ENCODE measurements at places on chromosomes 7 and 10.

DNA sequence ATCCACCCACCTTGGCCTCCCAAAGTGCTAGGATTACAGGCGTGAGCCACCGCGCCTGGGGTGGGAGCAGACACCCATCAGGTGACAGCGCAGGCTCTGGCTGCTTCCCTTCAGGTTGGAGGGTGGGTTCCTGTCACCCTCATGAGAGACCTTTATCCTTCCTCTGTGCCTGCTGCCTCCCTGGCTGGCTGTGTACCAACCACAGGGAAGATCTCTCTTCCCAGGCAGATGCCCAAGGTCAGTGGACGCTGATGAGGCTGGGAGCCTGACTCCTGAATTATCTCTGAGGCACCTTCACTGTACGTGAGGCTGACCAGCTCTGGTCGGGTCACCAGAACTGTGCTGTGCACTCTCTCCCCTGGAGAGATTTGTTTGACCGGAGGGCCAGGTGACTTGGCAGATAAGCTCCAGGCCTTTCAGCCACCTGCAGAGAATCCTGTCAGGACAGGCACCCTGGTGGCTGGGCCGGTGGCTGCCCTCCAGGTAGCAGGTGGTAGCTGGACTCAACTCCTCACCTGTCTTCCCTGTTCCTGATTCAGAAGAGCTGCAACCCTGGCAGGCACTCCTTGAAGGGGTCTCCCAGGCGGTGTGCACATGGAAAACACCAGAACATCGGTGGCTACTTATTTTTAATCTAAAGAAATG, 251.9 kb downstream of the GLRX3 start:
- DNase-seq = no peak

GRCh38 chr7:47288060-47288459, 293.9 kb downstream of the TNS3 start:
- DNase-seq = no peak

DNA sequence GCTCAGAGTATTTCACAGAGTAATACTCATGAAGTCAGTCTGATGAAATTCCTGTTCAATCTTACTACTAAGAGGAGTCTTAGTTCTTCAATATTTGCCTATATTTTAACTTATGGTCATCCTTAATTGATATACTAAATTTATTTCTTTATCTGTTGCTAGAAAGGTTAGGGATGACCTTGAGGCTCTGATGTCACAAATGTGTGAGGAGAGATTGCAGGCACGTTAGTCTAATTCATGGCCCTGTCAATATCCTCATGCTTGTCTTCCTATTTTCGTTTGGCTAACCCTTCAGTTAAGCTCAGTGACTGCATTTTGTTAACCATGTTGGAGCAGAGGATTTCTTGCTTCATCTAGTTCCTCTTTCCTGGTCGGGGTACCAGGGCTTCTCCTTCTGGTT, 704.7 kb upstream of the COBL start:
- DNase-seq = no peak

- no peak for DNase-seq
Measured at GRCh38 chr7:91880016-91880412, 488 bp downstream of the MTERF1 start.

- no peak for DNase-seq
Measured at GRCh38 chr10:72593963-72594362, 31.9 kb downstream of the MICU1 start.

DNA sequence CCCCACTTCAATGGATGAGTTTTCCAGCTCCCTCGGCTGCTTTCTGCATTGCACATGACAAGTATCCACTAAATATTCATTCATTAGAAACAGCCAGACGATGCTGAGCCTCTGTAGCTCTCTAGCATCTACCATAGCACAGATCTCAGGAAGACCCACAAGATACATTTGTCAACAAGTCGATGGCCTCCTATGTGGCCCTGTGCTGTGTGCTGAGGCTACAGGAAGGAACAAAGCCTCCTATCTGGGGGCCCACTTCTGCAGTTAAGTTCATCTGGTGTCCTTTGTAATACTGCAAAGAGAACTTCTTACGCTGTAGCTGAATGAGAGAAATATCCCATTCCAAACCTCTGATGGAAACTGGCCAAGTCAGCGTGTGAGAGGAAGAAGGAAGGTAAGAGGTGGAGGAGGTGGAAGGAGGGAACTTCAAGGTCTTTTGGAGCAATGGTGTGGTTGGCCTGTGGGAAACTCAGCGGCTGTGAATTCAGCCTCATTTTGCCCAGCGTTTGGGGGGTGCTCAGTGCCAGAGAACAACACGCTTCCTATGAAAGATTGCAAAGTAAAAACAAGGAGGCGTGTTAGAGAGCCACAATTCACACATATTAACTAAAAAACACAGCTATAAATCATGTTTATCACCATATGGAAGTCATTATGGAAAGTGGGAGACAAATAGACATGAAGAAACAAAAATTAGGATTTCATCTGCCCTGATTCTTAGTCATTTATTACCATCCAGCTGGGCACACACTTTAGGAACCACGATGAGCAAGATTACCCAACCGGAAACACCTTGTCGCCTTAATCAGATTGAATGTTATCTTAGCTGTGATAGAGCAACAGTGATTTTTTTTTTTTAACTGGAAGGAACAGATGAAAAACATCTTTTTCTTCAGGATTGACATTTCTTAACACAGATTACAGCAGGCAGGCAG, 62.2 kb upstream of the USP6NL start:
- no peak for DNase-seq

GRCh38 chr10:83990126-83990525, 149.2 kb upstream of the GHITM start:
- no peak for DNase-seq

GRCh38 chr10:106078895-106079576, 1085.5 kb downstream of the SORCS1 start:
- DNase-seq = no peak

DNA sequence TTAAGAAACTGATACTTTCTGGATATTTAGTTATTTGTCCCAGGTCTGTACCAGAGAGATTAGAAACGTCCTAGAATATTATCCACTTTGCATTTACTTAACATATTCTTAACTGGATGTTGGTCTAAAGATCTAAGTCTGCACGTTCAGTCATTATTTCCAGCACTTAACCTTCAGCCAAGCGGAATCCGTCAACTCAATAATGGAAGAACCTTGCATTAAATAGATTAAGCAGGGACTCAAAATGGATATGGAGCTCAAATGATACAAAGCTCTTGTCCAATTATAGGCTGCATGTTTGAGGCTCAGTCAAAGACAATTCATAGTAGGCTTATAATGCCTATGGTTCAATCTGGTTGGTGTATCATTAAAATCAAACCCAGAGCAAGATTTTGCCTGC, 162.9 kb downstream of the SEMA3D start:
- DNase-seq = no peak

DNA sequence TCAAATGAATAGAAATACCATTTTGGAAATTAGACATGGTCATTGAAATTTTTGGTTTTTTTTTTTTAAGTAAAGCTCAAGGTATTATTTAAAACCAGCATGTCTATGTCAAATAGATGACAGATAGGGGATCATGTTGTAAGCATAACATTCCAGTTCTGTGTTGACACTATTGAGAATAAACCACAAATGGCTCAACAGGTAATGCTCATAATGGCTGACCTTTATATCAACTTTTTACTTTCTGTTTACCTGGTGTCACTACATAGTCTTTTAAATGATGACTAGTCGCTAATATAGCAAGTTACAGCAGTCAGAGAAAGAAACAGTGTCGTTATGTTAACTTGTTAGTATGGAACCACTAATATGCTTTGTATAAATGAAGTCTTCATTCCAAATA, 616.0 kb downstream of the GATA3 start:
- DNase-seq = no peak

DNA sequence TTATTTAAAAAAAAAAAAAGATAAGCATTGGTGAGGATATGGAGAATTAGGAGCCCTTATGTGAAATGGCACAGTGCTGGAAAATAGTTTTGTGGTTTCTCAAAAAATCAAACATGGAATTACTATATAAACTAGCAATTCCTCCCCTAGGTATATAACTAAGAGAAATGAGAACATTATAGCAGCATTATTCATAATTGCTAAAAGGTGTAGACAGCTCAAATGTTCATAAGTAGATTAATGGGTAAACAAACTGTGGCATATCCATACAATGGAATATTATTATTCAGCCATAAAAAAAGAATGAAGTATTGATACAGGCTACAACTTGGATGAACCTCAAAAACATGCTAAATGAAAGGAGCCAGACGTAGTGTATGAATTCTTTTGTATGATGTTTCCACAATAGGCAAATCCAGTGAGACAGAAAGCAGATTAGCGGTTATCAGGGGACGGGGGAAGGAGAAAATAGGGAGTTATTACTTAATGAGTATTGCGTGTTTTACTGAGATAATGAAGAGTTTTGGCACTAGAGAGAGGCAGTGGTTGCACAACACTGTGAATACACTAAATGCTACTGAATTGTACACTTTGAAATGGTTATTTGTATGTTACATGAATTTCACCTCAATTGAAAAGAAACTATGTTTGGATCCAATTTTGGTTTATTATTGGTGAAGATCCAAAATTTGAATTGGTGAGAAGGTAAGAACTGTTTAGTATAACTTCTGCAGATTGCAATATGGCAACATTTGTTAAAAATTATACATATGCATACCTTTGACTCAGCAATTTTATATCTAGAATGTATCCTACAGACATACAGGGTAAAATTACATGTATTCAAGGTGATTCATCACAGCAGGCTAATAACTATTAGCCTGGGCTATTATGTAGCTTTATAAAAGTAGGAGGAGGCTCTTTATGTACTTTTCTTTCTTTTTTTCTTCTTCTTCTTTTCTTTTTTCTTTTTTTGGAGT, 69.7 kb downstream of the VCL start:
- DNase-seq = no peak

DNA sequence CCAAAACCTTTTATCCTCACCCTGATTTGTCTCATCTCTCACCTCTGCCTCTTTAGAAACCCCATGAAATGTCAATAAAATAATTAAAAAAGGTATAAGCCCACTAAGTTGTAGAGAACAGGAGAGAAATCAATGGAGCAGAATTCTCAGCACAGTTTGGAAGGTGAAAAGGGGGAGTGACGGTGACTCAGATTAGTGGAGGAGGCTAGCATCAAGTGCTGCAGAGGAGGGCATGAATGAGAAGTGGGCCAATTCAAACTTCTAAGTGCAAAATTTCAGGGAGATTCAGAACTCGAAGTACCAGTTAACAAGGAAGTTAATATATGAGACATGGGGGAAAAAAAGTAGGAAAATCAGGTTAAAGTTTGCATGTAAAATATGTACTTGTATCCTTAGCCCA, 34.9 kb upstream of the ETV1 start:
- no peak for DNase-seq

GRCh38 chr10:101373063-101373462, 19.1 kb downstream of the BTRC start:
- no peak for DNase-seq

DNA sequence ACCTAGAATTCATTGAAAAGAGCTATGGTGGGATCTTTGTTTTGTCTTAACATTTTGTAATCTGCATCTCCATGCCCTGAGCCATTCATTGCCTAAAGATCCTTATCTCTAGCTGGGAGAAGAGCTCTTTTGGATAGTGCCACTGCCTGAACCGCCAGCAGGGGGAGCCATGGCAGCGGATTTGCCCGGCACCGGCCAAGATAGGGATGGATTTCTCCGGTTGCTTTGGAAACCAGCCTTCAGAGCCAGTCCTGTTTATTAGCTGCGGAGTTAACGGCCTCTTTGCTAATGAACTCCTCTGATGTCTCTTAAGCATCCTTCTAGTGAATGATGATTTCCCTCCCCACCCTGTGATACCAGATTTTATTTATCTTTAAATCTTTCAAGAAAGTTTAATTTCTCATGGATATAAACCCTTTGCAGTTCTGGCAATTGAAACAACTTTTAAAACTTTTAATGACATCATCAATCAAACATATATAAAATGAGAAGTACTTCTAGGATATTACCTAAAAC, 58.2 kb upstream of the LYZL2 start:
- peak; percentile 79 for DNase-seq

DNA sequence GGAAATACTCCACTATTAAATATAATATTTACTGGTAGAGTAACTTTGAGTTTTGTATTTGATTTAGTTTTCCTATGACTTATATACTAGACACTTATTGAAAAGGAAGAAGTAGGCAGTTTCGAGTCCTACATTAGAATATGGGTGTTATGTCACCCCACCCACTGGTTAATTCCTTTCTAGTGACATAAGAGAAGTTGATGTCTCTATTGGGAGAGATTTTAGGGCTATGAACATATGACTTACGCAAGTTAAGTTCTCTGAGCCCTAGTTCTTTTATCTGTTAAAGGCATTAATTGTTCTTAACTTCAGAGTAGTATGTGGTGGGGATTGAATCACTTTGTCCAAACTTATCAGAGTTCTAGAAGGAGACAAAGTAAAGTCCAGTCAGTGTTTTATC, 30.5 kb downstream of the CPED1 start:
- no peak for DNase-seq

DNA sequence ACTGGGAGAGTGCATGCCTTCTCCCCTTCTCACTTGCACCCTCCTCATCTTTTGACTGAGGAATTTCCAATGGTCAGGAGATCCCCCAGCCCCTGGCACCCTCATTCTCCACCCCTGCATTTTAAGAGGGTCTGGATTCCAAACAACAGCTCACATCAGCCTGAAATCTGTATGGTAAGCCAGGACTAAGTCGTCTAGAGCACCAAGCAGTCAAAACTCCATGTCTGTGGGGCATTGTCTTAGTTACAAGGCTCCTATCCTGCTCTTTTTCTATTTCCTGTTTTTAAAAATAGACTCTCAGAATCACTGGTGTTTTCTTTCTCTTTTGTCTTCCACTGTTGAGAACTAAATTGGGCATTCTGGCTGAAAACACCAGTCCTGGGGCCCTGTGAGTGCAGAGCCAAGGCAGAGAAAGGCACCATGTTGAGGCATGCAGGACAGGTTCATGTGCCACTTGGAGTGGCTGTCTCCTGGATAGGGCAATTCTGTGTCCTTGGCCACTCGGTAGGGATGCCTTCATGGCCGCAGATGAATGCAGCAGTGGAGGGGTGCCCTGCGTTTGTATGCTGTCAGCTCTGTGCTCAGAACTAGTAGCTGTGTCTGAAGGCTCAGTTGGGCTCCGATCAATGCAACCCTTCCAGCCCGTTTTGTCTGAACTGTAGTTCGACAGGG, 216.6 kb upstream of the YAE1 start:
- no peak for DNase-seq

GRCh38 chr7:2785071-2785500, 59.0 kb downstream of the GNA12 start:
- DNase-seq = no peak

- DNase-seq = no peak
Measured at GRCh38 chr7:157046681-157047080, 36.2 kb upstream of the MNX1 start.

- no peak for DNase-seq
Measured at GRCh38 chr10:102384606-102385429, 10.7 kb upstream of the NFKB2 start.

DNA sequence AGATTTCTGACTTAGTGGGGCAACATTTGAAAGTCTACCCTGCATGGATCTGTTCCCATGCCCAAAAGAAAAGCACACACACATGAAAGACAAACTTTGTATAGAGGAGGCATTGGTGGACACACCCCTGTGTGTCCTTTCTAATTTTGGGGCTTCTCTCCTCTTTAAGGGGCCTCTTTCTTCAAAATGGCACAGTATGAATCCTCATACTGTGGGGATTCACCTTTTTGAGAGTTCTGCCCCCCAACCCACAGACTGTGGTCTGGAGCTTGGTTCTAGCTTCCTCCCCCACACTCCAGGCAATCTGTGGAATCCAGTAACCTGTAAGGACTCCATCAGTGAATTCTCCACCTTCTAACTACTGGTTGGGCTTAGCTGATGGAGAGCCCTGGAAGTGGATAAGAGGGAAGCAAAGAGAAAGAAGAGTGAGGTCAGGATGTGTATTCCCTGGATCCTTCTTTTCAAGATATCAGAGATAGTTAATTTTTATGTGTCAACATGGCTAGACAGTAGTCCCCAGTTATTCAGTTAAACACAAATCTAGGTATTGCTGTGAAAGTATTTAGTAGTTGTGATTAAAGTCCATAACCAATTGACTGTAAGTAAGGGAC, 32.4 kb upstream of the CDK6 start:
- no peak for DNase-seq

All from T-helper 9 cell (primary cell).